ENCODE measurements at places on chromosomes 3 and 15.

DNA sequence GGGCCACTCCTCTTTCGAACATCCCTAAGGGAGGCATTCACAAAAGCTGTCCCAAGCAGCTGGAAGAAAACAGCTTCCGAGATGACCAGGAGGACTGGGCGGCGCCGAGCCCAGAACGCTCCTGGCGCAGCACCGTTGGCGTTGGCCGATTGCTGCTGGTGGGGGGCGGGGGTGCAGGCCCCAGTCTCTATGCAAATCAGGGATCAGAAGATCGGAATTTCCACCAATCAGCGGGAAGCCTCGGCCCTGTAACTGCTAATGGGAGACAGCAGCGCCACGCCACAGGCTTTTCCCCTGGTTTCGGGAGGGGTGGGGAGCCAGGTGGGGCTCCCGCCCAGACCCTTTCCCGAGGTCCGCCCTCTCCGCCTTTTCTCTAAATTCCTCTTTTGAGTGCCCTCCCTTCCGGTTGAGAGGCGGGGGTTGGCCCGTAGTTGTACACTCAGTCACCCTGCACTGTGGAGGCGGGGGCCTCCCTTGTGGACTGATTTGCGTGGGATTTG is 27.0 kb downstream of the HMCES start:
- DNase-seq = peak; percentile 39

DNA sequence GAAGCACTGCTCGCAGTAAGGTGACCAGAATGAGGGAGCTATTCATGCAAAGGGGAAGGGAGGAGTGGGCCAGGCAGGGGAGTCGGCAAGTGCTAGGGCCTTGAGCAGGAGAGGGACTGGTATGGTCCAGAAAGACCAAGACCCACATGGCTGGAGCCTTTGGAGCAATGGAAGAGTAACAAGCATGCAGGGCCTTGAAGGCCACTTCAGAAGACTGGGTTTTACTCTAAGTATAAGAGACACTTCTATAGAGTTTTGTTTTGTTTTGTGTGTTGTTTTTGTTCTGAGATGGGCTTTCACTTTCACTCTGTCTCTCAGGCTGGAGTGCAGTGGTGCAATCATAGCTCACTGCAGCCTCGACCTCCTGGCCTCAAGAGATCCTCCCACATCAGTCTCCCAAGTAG is 42.0 kb downstream of the BFSP2 start:
- DNase-seq = peak; percentile 33

DNA sequence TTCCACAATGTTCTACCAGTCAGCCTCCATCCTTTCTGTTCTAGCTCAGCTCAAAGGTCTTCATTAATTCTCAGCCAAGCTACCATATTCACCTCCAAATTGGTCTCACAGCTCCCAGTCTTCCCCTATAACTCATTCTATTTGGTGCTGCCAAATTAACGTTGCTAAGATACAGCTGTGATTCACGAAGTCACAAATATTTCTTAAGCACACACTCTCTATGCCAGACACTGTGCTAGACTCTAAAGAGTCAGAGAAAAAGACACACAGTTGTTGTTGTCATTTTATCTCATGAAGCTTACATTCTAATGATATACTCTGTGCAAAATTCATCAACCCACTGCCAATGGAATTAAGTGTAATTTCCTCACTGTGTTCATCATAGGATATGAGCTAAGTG is 102.8 kb downstream of the FRMD5 start:
- no peak for DNase-seq

DNA sequence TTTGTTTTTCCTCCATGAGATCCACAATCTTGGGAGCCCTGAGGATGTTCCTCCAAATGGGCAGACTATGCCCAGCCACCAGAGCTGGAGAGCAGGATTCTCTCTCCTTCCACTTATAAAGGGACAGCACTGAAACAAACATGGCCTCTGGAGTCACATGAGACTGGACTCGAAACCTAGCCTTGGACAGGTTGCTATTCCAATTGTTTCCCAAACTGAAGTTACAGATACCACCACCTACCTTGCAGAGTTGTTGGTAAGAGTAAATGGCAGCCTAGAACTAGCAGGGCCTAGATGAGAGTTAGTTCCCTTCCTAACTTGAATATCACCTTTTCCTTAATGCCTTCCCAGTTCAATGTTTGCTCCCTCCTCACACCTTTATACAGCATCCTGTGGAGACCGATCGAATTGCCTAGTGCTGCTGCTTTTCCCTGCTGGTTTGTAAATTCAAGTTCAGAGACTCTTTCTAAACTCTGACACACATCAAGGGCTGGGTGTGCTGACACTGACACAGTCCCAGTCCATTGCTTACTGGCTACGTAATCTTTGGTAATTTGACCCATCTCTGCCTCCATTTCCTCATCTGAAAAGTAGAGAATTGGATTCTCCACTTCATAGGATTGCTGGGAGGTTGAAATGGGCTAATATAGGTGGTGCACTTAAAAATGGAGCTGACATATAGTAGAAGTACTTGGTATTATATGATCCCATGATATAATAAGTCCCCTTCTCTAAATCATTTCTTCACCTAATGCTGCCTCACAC is 2.6 kb downstream of the IMP3 start:
- DNase-seq = no peak

DNA sequence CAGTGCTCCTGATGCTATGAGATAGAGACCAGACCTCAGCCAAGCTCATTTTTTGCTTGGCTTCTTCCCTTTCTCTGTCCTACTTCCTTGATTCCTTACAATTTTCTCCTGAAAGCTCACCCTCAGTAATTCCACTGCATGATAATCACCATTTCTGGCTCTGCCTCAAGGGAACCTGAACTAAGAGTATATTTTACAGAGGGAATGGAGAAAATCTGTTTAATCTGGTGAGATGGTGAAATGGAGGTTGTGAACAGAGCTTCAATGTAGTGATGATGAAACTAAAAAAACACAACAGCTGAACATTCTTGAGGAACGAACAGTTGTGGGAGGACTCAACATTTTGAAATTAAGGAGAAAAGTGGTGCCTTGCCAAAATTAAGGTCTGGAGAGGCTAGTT is 16.3 kb downstream of the HHLA2 start:
- DNase-seq = no peak

DNA sequence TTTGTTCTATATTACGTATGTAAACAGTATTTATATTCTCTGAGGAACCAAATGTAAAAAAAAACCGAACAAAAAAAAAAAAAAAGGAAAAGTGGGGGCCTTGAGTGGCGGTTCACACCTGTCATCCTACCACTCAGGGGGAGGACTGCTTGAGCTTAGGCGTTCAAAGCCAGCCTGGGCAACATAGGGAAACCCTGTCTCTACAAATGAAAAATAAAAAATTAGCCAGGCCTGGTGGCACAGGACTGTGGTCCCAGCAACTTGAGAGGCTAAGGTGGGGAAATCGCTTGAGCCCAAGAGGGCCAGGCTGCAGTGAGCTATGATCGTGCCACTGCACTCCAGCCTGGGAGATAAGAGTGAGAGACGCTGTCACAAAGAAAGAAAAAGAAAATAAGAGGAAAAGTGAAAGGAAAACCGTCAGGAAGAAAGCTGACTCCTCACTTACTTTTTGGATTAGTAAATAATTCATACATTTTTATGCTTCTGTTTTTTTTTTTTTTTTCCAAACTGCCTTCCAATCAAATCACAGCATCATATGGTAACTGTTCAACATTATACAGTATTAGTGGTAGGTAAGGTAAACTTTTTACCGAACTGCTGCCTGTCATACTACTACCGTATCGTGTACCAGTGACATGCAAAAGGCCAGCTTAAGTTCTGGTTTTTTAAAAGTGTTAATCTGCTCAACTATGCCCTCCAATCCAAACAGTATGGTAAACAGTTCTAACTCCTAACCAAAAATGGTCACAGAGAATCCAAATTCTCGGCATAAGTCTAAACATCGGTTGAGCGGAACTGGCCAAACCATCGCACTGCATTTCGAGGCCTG is 1.2 kb downstream of the PHC3 start:
- peak; percentile 54 for DNase-seq

DNA sequence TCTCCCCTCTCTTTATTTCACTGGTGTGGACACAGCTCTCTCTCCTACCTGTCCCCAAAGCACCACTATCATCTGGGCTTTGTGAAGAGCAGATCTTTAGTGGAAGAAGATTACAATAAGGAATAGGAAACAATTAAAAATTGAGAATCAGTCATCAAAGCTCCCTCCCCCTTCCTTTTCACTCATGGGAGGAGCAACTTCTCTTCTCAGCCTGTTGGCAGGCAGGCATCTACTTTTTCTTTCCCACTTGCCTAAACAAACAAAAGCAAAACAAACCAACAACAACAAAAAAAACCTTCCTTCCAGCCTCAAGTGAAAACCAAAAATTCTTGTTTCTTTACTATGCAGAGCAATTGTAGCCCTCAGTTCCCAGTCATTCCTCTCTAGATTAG is 125.5 kb upstream of the BHLHE40 start:
- DNase-seq = no peak

DNA sequence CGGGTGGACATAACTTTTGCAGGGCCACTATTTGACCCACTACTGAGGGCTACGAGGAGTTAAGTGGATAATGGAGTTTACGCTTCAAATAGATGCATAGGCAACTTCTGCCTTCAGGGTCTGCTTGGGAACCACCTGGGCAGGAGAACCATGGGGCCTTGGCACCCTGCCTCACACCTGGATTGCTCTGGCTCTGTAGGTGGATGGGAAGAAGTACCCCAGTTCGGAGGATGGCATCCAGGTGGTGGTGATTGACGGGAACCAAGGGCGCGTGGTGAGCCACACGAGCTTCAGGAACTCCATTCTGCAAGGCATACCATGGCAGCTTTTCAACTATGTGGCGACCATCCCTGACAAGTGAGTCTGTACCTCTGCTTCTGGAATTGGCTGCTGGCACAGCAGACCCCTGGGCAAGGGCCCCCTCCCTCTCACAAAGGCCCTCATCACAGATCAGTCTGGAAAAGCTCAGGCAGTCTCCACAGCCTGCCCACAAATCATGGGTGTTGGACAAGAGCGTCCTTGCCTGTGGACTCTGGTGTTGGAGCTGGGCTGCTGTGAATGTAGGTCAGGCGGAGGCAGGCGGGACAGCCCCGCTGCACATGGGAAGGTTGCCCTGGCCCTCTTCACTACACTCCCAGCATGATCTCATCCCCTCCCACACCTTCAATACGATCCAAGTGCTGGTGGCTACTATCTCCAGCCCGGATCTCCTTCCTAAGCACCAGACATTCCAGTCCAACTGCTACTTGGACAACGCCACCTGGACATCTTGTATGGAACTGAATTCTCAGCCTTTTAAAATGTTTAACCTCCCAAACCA is 46.7 kb downstream of the MESD start:
- no peak for DNase-seq

DNA sequence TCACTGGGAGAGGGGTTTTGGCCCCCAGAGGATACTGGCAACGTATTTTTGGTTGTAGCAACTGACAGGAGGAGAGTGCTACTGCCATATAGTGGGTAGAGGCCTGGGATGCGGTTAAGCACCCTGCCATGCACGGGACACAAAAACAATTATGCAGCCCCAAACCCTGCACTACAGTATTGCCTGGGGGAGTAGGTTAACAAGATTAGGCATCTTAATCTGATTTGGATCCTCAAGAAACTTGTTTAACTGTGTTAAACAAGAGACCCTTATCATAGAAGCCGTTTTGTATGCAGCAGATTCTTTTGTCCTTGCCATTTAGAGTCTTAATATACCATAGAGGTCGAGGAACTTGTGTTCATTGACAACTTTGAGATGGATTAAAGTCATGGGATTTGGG is 3.4 kb downstream of the PHLDB2 start:
- no peak for DNase-seq

- peak; percentile 12 for DNase-seq
Observed at GRCh38 chr3:129890125-129890524, 3.4 kb downstream of the TMCC1 start.

- no peak for DNase-seq
Observed at GRCh38 chr3:99704417-99704816, 66.0 kb downstream of the COL8A1 start.

DNA sequence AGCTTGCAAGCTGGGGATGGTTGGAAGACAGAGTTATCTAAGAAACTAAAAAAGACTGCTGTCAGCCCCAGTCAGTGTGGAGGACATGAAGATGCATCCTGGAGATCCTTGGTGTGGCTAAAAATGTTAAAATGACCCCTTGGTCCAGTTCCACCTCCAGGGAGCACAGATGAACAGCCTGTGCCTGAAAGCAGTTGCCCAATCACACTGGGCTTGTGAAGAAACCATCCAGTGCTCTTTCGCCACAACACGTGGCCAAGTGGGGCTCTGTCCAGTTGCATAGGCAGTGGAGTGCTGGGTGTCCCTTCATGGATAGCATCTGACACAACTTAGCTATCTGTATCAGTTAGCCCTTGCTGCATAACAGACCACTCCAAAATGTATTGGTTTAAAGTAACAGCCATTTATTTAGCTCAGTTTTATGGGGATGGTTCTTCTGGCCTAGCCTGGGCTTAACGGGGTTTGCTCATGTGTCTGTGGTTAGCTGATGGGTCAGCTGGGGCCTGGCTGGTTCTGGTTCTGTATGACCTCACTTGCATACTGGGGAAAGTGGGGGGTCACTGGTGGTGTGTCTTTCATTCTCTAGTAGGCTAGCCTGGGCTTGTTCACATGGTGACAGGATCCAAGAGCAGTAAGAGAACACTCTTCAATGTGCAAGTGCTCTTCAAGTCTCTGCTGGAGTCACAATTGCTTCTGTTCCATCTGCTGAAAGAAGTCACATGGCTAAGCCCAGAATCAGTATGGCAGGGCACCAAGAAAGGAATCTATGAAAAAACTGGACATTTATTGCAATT is 226.2 kb downstream of the PDCD6IP start:
- no peak for DNase-seq

GRCh38 chr3:195839260-195840010 is 27.7 kb upstream of the MUC4 start:
- DNase-seq = no peak

DNA sequence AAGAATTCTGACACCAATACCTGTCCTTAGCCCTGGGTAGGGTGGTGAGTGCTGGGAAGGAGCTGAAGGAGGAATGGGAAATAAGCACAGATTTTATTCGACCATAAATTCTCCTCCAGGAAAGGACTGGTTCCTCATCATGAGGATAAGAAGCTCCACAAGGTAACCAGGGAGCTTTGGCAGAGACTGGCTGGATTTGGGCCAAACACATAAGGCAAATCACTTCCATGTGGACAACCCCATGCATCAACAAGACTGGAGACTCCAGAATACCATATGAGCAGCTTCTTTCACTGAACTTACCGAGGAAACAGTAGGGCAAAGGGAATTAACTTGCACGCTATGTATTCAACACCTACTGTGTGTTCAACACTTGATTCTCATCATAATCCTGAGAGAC is 312.5 kb downstream of the NTRK3 start:
- no peak for DNase-seq

DNA sequence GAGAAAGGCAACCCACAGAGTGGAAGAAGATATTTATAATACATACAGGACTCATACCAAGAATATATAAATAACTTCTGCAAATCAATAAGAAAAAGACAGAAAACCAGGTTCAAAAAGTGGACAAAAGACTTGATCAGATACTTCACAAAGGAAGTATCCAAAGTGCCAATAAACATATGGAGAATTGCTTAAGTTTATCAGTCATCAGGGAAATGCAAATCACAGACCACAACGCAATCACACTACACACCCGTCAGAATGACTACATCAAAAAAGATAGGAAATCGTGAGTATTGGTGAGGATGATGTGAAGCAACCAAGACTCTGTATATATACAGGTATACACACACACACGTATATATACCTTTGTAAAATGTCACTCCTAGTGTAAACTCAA is 180.6 kb downstream of the FAM43A start:
- DNase-seq = no peak
